ENCODE measurements at places on chromosomes 2 and 18.

GRCh38 chr2:60329225-60329624 lies 224.2 kb downstream of the BCL11A start:
- DNase-seq, result no peak

DNA sequence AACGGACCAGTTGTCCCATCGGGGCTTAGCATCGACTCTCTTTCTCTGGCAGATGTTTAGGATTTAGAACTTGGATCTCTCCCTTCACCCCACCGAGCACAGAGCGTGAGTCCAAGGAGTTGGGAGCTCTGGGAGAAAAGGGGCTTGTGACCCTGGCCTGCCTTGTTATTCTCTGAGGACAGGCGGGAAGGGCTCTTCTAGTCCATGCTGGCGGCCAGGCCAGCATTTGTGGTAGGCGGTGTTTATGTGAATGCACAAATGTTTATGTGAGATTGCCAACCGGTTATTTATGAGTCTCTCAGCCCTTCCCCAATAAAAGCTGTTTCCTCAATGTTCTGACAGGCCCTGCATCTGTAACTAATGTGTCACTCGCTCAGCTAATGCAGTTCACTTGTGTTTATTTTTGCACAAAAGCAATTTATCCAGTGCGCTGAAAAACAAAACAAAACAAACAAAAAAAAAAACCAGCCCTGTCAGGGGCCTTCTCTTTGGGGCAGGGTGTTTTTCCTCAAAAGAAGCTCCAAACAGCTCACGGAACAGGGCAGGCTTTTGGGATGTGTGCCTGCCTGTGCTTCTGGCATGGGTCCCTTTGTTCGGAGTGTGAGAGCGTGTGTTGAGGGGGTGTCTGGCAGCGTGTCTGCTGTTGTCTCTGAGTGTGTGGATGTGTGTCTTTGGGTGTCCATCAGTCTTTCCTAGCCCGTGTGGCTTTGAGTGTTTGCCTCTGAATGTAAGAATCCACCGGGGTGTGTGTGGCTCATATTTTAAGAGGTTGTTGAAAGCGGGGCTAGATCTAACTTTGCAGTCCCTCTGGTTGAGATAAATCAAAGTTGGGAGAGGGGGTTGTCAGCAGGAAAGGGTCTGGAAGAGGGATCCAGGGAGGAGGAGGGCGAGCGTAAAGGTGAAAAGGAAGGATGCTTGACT lies 52.8 kb upstream of the HAAO start:
- DNase-seq, result no peak

- no peak for DNase-seq
These were observed 129.4 kb downstream of the LYPD6B start for GRCh38 chr2:149167941-149168340.

DNA sequence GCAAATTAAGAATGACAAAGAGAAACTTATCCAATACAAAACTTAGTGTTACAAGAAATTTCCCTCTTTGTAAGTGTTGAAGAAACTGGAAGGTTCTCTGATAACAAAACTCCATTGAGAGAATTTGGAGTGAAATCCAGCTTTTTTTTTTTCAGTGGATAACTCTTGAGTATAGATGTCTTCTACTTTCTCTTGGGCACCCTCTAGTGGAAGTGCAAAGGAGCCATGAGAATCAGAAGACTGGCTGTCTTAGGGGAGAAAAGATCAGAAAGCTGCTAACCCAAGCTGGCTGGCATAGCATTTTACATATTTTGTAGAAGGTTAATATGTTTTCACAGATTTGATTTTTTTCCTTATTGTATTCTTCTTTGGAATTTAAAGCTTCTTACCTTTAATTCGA lies 138.8 kb upstream of the SATB2 start:
- DNase-seq, result no peak

GRCh38 chr2:47167149-47167548 lies 12.0 kb upstream of the STPG4 start:
- DNase-seq, result no peak

- DNase-seq, result no peak
These were observed 55.5 kb downstream of the PRELID3A start for GRCh38 chr18:12463191-12463590.

DNA sequence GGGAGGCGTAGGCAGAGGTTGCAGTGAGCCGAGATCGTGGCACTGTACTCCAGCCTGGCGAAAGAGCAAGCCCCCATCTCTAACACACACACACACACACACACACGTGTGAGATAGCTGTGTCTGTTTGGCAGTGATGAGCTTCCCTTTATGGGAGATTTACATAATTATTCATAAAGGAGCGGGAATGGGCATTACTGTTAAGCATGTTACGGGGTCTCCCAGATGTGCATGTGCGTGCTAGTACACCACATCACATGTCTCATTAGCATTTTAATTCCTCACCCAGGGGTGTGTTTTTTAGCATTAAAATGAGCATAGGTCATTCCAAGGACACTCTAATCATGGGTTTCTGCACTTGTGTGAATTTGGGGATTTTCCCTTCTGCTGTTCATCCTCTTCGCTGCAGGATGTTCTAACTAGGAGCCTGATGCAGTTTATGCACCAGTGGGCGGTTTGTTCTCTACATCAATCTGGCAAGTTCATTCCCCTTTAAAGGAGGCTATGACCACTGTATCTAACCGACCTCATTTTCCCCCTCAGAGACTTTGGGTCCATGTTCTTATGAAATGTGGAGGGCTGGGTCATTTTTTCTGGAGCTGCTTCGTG lies 1.0 kb upstream of the FAM178B start:
- no peak for DNase-seq

DNA sequence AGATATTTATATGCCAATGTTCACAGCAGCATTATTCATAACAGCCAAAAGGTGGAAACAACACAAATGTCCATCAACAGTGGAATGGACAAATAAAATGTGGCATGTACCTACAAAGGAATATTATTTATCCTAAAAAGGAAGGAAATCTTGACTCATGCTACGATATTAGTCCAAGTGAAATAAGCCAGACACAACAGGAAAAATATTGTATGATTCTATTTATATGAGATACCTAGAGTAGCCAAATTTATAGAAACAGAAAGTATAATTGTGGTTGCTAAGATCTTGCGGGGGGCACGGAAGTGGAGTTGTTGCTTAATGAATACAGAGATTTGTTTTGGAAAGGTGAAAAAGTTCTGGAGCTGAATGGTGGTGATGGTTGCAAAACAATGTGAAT lies 33.0 kb upstream of the CCDC150 start:
- DNase-seq, result no peak

- DNase-seq, result no peak
These were observed 221.3 kb upstream of the TMEFF2 start for GRCh38 chr2:192416060-192416459.

DNA sequence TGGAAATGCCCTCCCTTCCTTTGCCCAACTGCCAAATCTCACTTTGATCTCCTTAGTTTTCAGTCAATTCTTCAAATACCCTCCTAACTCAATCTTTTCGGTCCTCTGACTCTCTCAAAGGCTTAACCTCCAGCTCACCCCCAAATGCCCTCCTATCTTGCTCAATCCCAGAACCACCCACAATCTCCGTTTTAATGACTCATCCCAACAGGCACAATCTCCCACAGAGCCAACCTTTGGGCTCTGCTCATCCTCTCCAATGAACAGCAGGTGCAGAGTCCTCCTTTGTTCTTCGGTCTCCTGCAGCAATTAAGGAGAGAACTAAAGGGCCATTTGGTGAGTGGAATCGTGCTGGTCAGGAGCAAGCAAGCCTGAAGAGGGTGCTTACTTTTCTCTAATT lies 366.1 kb upstream of the CRIM1 start:
- no peak for DNase-seq

DNA sequence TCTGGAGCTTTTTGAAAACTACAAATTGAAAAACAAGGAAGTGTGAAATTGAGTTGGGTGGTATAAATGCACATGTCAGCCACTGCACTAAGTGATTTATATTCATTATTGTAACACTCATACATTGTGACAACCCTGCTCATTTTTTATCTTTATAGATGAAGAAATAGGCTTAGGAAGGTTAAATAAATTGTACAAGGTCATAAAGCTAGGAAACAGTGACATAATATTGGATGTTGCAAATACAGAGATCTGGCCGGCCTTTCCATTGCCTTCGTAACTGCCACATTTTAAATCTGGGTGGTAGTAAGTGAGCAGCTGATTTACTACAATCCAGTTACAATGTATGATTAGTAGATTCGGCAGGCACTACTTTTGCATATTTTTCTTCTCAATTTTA lies 76.6 kb upstream of the LPIN2 start:
- DNase-seq, result no peak

GRCh38 chr18:67875060-67875459 lies 358.5 kb upstream of the DSEL start:
- no peak for DNase-seq

- no peak for DNase-seq
These were observed 18.0 kb downstream of the PARD6G start for GRCh38 chr18:80229363-80229762.

DNA sequence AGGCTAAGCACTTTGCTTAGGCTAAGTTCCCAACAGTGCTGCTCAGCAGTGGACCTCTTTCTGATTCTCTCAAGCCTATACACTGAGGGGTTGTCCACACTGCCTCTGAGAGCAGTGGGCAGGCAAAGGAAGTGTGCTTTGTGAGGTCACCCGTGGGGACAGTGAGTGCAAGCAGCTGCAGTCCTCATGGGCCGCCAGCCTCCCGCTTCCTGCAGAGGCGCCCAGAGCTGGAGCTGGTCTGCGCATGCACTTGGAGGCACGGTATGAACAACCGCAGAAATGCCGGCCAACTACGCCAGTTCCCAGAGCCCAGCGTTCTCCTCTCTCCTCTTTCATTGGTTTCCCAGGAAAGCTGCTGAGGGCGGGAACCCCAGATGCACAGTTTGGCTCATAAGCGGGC lies 149.5 kb upstream of the DLX2 start:
- DNase-seq, result no peak

- no peak for DNase-seq
These were observed 3.2 kb downstream of the CFLAR start for GRCh38 chr2:201118961-201119854.

DNA sequence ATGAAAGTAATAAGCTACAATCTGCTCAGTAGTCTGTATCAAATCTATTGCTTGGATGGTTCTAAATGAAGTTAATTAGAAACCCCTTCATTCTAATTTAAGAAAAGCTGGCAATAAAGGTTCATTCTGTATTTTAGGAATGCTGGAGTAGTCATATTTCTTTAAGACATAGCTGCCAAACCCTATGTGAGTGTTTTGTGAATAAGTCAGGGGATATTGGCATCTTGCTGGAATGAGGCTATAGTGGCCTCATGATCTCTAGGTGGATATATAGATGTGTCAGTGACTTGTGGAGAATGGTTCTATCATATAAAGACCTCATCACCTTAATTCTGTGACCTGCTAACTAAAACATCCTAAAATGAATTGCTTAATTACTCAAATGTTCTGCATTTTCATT lies 196.3 kb downstream of the PDE1A start:
- no peak for DNase-seq

DNA sequence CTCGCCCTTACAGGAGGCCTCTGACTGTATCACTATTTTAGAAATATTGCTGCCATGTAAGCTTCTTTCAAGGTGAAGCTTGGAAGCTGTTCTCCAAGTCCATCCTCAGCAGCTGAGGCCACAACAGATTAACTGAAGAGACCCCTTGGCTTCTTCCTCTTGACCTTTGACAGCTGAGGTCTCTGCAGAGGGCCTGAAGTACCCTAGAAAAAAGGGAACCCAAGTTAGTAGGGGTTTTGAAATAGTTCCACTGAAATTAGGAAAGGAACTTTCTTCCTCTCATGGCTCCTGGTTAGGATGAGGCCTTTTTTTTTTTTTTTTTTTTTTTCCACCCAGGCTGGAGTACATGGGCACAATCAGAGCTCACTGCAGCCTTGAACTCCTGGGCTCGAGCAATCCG lies 15.5 kb upstream of the IHH start:
- DNase-seq, result no peak

DNA sequence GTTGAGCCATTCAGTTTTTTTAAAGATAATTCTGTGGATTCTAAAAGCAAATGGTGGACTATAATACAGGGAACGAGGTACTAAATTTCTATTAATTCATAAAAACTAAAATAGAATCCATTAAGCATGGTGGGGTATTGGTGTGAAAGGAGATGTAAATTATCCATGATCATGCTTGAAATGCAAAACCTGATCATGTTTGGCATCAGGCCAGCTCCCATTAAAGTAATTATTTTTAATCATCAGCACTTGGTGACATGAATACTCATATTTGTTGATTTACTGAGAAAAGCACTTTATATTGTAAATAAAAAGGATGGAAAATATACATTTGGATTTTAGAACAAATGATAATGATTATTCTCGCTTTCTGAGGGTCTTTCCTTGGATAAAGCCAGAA lies 232.3 kb upstream of the MEIS1 start:
- DNase-seq, result no peak

DNA sequence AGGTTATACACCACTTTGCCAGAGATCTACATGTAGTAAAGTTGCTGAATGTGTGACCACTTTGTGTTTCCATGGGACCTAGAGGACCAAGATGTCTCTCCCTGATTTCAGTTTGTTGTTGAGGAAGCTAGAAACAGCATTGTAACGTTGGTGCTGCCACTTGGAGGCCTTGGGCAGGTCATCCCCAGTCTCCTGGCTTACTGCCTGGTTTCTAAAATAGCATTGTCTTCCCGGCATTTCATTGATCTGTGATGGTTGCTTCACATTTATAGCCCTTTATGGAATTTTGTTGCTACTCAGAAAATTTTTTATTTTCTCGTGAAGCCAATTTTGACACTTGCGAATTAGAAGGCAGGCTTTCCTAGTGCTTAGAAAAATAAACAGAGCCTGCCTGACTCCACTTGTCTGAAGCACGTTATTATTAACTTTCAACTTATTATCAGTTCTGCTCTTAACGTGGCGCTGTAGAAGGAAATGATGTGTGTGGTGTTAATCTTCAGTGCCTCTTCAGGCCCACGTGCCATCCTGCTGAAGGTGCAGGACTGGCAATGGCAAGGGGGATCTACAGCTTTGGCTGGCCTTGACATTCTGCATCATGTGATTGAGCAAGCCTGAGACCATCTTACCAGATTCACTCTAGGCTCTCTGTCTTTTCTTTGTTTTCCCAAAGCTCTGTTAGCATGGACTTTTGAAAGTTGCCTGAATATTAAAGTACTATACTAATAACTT lies 59.9 kb downstream of the INPP4A start:
- no peak for DNase-seq

- DNase-seq, result no peak
These were observed 210.9 kb downstream of the DYM start for GRCh38 chr18:49249521-49249920.

GRCh38 chr2:176534798-176535466 lies 265.7 kb downstream of the MTX2 start:
- no peak for DNase-seq

All from stimulated activated CD8-positive, alpha-beta memory T cell treated with anti-CD3 and anti-CD28 coated beads, Interleukin-7, amount 100 ng/mL, for 1 hour (primary cell).